Erythroblast (primary cell): ENCODE measurements at places on chromosomes 2 and 18.

GRCh38 chr2:241636182-241637017 lies 558 bp downstream of the THAP4 start:
- peak; percentile 73 for DNase-seq

DNA sequence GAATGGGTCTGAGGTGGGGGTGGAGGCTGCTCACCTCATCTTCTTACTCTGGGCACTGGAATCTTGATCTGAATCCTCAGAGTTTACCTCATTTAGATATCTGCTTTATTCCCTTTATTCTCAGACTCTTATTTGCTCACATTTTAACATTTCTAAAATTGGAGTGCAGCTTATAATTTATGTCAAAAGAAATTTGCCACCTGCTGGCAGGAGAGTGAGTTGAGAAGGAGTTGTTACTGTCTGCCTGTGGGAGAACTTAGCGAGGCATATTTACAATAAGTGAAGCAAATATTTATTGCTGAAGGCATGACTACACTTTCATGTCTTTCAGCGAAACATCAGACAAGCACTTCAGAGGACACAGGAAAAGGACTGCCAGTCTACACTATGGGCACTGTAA lies 16.4 kb upstream of the KIAA2012 start:
- DNase-seq, result no peak

GRCh38 chr2:29655391-29656086 lies 265.8 kb downstream of the ALK start:
- DNase-seq, result no peak

DNA sequence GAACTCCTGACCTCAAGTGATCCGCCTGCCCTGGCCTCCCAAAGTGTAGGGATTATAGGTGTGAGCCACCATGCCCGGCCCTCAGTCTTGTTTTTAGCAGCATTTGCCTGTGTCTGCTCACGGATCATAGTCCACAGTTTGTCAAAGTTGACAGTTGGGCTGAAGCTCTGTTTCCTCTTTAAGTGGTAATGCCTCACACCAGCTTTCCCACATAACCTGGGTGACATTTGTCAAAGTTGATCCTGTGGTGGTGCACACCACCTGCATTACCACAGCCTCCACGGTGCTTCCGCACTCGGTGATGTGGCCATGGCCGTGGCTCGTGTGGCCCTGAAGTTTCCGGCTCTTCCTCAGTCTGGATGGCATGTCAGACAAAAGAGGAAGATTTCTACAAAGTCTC lies 27.1 kb downstream of the RAB31 start:
- DNase-seq, result no peak

- DNase-seq, result no peak
These were observed 311.5 kb upstream of the SYT4 start for GRCh38 chr18:43588838-43589237.

DNA sequence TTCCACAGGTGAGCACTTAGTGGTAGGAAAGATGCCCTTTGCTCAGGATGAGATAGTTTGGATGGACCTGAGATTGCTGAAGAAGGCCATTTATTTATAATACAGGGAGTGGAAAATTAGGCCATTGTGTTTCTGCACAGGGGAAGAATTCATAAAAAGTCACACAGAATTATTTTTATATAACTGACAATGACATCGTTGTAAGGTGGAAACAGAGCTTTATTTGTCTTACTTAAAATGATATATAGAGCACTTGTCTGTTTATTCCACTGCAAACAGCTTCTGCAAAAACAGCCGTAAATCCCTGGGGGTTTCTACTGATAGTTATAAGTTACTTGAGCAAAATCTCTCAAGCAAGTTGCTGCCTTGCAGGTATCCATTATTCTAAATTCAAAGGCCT lies 158.1 kb upstream of the ZNF521 start:
- no peak for DNase-seq

DNA sequence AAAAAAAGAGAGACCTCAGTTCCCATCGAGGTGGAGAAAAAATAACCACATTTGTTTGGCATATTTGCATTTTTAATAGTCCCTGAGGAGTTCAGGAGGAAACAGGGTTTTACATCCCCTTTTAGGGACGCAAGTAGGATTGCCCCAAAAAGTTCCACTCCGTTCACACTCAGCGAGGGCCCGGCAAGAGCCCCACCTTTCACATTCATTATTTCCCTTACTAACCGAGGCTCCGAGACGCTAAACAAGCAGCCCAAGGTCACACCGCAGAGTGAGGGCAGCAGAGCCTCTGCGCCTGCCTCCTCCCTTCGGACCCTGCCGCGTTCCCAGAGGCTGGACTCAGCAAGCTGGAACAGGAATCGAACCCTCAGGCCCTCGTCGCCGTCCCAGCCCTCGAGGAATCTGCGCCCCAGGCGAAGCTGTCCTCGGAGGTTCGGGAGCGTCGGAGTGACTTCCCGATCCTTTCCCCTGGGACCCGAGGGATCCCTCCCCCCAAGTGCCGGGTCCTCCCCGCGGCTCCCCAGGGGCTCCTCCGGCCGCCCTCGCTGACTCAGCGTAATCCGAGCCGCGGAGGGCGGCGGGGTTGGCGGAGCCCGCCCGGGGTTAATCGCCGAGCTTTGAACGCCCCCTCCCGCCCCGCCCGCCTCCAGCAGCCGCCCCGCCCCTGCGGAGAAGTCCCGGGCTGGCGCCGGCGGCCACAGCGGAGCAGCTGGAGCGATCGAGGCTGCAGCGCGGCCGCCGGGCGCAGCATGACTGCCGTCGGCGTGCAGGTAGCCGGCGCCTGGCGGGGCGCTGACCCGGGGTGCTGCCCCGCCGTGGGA lies at the start of gene TMEM37:
TSS of gene TMEM37 (plus strand) at position 700 of the 821 bp plus-strand sequence. CDS start at position 750, 50 bp downstream.
- DNase-seq, result peak; percentile 69

GRCh38 chr18:40259115-40259835 lies 1695.8 kb upstream of the PIK3C3 start:
- no peak for DNase-seq

- DNase-seq, result no peak
These were observed 15.6 kb downstream of the SLC39A10 start for GRCh38 chr2:195672674-195673073.

GRCh38 chr18:35474884-35475283 lies 22.9 kb downstream of the INO80C start:
- no peak for DNase-seq

GRCh38 chr2:165157160-165157559 lies 46.7 kb downstream of the SCN3A start:
- no peak for DNase-seq

GRCh38 chr2:150145299-150145692 lies 342.2 kb downstream of the RND3 start:
- DNase-seq, result no peak

DNA sequence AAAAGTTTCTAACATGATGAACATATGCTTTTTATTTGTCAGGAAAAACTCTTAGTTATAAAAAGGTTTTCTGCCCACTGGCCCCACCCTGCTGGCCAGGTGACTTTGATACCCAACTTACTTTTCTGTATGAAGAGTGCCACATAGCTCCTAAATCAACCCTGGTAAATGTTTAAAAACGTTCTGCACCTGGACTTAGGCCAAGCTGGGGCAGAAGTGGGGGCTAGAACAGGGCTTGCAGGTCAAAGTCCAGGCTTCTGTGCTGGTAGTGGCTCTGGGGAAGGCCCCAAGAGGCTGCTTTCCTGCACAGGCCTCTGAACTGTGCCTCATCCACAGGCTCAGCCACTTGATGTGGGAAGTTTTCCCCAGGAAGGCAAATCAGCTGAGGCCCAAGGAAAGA lies 171.7 kb downstream of the ANKRD30B start:
- DNase-seq, result no peak

DNA sequence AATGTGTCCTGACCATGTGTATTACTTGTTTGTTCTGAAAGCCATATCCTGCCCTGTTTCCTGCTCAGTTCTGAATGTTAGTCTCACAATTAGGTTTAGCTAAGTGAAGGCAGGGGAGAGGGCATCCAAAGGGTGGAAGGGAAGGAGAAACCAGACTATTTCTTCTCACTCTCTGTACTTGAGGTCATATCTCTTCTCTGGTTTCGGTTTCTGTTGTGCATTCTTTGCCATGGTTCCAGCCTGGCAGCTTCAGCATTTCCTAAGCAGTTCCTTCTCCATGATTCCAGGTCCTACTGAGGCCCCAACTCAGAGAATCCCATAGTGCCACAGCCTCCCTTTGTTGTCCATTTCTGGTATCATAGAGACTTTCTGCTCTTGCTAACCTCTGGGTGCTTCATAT lies 40.3 kb upstream of the HNMT start:
- no peak for DNase-seq

GRCh38 chr18:2338601-2339000 lies 232.7 kb downstream of the METTL4 start:
- DNase-seq, result no peak

DNA sequence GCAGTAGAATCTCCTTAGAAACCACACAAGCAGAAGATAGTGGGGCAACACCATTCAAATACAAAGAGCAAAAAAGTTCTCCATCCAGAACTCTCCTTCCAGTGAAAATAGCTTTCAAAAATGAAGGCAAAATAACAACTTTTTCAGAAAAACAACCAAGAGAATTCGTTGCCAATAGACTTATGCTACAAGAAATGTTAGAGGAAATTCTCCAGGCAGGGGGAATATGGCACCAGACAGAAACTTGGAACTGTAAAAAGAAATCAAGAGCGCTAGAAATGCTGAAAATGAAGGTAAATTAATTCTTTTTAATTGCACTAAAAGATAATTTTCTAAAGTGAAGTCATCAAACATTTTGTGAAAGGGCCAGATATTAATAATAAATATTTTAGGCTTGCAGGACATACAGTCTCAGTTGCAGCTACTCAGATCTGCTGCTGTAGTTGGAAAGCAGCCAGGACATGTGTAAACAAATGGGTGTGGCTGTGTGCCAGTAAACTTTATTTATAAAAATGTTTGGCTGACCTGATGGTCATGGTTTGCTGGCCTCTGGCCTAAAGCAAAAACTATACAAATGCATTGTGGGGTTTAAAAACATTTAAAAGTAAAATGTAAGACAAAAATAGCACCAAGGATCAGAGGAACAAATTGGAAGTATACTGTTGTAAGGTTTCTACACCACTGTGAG lies 73.7 kb upstream of the TGFA start:
- peak; percentile 74 for DNase-seq

GRCh38 chr18:3002732-3003131 lies 10.2 kb downstream of the LPIN2 start:
- DNase-seq, result no peak

- no peak for DNase-seq
These were observed at the start of gene EPB41L3 for GRCh38 chr18:5543773-5544389. EPB41L3 (minus strand) TSS chr18:5543997; CDS start chr18:5489183, 54,814 bp downstream.

- no peak for DNase-seq
These were observed 65.1 kb downstream of the CYB5A start for GRCh38 chr18:74226666-74227065.

DNA sequence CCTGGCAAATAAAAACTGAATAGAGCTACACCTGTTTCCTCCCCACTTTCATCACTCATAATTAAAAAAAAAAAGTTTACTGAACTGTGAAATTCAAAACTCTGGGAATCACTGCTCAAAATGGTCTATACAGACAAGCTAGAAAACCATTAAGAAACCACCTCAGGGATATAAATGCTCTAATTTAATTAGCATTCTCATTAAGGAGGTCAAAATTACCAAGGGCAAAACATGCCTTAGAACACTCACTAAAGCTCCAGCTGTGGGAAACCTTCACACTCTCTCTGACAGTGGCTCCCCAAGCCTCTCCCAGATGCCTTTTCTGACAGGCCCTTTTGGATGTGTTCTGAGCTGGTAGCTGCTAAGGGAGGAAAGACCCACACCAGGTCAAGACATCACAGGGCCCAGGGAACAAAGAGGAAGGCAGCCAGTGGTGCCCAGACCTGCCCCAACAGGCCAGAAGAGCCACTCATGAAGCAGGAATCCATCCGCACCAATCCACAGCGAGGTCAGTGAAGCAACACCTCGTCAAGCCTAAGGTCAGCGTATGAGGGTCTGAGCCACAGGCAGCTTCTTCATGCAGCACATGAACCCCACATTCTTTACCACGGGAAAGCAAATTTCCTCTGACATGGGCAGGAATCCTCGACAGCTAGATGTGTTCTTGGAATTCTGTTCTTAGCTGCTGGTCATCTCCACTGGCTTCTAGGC lies 35.6 kb downstream of the XDH start:
- DNase-seq, result no peak

DNA sequence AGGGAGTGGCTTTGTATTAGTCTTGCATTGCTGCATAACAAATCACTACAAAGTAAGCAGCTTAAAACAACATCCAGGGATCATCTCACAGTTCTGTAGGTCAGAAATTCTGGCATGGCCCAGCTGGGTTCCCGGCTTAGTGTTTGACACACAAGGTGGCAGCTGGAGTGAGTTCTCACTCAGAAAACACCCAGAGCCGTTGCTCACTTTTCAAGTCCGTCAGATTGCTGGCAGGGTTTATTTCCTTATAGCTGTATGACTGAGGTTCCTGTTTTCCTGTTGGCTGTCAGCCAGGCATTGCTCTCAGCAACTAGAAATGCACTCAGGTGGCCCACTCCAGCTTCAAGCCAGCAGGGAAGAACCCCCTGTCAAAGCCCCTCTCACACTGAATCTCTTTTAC lies 324.1 kb downstream of the CCDC178 start:
- no peak for DNase-seq

- DNase-seq, result peak; percentile 42
These were observed 273.6 kb downstream of the PAX3 start for GRCh38 chr2:222024932-222025880.

- DNase-seq, result no peak
These were observed 385.5 kb downstream of the PIK3C3 start for GRCh38 chr18:42340423-42341009.

DNA sequence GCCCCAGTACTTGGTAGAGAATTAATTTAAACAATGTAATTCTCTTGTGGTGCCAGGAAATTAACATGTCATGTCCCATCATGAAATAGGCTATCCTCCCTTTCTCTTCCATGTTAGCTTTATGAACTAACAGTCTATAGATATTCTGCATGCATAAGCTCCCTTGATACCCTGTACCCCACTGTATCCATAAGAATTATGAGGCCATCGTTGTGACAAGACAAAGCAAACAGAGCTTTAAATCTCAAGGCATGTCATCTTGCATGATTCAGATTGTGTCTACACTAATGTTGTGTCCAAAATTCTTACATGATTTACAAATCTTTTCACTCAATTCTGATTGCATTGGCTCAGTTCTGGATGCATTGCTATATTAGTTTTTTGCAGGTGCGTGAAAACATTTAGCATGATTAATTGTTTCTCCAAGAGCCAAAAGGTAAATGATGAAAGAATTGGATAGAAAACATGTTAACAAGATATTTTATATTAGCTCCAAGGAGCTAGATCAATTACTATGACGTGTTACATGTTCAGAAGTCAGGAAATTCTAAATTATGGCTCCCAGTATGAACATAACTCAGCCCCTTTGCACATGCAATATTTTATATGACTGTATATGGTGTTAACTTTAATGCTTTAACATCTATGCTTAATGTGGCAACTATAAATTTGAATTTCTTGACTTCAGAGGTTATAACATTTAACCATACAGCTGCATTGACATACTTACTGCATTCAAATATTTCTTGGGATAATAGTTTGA lies 620.3 kb downstream of the SLC4A3 start:
- DNase-seq, result no peak

- DNase-seq, result peak; percentile 40
These were observed 93.6 kb downstream of the GYPC start for GRCh38 chr2:126749537-126749936.

- DNase-seq, result no peak
These were observed 219.1 kb downstream of the ALK start for GRCh38 chr2:29702276-29702675.
